ENCODE measurements at places on chromosomes 7 and 10.

- no peak for DNase-seq
Measured at GRCh38 chr10:133154411-133154810, 5.6 kb upstream of the KNDC1 start.

- DNase-seq = no peak
Measured at GRCh38 chr7:96418581-96418980, 96.7 kb upstream of the SLC25A13 start.

DNA sequence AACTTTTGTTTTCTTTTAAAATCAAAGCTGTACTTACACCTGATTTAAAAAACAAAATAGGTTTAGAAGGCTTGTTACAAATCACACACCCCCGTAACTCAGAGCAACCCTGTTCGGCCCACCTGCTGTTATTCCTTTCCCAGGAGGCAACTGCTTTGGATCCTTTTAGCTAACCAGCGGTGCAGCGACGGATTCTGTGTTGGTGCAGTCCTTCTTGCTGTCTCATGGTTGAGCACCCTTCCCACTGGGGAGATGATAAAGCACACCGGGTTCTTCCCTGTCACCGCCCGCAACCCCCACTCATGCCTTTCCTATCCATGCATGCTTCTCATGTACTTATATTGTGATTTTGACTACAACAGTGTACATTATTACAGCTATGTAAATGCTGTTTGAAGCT is 24.8 kb upstream of the MKI67 start:
- DNase-seq = no peak

- DNase-seq = no peak
Measured at GRCh38 chr7:45258533-45259226, 101.1 kb downstream of the RAMP3 start.

DNA sequence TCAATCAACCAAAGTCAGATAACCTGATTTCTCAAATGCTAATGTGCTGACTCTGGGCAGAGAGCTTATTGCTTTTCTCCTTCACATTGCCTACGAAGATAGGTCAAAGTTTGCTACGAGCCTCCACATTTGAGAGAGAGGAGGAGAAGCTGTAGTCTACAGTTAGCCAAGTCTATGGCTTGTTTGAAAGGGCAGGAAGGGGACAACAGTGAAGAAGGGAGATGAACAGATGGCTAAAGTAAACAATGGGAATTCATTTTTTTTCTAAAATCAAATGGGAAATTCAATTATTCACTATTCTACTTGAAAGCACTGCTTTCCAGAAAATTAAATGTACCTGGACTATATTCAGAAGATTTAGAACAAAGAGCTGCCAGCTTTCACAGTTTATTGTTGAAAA is 126.7 kb upstream of the C1QL3 start:
- DNase-seq = no peak

DNA sequence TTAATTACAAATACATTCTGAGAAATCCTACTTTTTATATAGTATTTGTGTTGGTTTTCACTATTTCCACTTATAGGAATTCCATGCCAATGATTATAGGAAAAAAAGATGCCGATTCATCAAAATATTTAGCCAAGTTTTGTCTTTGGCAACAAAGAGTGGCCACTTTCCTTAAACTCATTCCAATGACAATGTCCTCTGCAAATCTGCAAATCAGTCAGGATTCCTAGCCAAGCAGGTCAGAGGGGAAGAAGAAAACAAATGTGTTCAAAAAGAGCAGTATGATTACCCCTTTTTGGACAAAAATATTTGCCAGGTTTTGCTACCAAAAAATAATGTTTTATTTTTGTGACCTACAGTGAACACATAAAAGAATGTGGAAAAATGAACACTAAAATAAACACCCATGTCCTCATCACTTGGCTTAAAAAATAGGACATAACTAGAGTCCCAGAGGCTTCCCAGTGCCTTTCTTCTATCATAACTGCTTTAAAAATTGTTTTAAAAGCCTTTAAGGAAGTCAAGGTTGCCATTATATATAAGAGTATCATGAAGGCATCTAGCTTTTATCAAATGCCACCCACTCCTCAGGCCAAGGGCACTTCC is 125.9 kb downstream of the ADAM12 start:
- DNase-seq = no peak

GRCh38 chr10:122290334-122290733 is 19.2 kb downstream of the BTBD16 start:
- no peak for DNase-seq

- no peak for DNase-seq
Measured at GRCh38 chr10:103706047-103706446, 149.3 kb downstream of the SH3PXD2A start.

- DNase-seq = no peak
Measured at GRCh38 chr7:140009735-140010134, 53.0 kb downstream of the PARP12 start.

- DNase-seq = no peak
Measured at GRCh38 chr7:48938539-48939295, 14.4 kb downstream of the CDC14C start.

DNA sequence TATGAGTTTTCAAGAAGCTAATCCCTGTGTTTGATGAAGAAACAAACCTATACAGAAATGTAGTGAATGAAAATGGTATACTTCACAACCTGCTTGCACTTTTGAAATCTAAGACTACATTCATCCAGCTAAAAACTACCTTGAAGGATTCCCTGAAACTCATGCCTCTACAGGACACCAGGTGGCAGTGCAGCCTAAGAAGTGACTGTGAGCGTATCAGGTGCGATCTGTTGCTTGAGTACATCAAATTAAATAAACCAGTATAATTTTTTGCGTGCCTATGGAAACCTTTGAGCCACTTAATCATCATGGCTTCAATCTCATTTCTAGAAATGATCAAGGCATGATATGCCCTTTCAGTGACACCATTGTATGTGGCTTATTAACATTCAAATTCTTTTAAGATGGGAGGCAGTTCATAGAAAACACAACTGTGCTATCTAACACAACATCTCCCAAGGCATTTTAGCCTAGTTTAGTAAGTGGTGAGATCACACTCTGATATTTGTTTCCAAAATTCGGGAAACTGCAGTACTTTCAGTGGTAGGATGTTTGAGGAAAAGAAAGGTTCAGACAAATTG is 57.4 kb downstream of the PPP1R17 start:
- no peak for DNase-seq

GRCh38 chr7:2641406-2642393 is 9.9 kb downstream of the TTYH3 start:
- DNase-seq = no peak

DNA sequence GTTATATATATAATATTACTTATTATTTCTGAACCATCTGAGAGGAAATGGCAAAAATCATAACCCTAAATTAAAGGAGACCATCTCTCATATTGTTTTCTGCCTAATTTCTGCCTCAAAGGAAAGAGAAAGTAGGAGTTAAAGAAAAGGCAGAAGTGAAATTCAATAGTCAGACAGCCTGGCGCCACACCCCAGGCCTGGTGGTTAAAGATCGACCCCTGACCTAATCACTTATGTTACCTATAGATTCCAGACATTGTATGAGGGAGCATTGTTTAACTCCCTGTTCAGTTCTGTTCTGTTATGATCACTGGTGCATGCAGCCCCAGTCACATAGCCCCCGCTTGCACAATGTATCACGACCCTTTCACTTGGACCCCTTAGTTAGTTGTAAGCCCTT is 24.9 kb upstream of the CHST3 start:
- no peak for DNase-seq

GRCh38 chr7:134667899-134668298 is 21.2 kb downstream of the BPGM start:
- no peak for DNase-seq

DNA sequence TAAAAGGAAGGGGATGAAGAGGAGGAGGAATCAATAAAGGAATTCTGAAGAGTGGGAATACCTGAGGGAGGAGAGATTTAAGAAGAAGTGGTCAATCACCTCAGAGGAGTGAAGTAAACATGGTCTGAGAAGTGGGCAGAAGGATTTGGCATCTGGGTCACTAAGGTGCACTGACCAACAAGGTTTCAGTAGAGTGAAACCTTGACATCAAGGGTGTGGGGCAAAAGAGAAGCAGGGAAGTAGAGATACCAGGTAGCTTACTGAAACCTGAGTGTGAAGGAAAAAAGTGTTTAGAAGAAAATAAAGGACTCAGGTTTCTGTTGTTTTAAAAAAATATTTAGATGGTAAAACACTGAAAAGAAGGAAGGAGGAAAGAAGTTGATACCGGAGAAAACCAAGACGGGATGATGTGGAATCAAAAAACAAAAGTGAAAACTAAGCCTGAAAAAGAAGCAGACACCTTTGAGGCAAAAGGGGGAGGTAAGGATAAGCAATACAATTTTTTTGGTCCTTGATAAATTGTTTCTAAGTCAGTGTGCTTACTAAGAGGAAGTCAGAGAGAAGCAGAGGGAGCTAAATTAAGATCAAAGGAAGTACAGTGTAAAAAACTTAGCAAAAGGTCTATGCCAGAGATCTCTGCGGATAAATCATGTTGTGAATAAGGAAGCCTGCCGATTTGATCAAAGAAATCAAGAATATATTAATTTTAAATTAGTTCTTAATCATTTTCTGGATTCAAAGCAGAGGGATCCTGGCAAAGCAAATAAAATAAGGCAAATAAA is 137.2 kb upstream of the GPR22 start:
- no peak for DNase-seq

GRCh38 chr7:72244826-72245398 is 167.2 kb downstream of the CALN1 start:
- no peak for DNase-seq

- DNase-seq = no peak
Measured at GRCh38 chr7:47285860-47286491, 295.9 kb downstream of the TNS3 start.

DNA sequence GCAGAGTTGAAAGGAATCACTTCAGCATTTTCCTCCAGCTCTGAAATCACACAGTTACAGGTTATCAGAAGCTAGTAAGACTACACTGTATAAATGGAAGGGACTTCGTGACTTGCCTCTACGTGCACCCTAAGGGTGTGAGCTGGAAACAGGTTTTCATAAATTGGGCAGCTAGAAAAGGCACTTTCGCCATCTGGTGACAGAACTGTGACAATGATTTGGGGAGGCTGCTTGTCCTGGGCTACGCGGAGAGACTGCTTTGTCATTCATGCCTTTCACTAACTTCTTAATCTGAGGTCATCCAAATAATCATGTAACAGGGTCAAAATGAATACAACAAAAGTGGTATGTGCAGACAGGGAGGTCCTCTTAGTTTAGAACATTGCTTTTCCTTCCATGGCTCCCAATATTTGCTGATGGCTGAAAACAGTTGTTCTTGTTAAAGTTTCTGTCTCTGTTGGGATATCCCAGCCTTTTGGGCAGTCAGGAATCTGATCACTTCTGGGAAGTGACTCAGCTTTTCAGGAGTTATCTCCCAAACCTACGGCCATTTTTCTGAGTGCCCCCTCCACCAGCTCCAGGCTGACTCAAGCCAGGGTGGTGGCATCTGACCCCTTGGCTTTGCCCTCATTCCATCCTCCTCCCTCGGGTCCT is 17.8 kb downstream of the VWC2 start:
- DNase-seq = no peak

GRCh38 chr10:119296703-119297102 is 89.3 kb downstream of the GRK5 start:
- no peak for DNase-seq

DNA sequence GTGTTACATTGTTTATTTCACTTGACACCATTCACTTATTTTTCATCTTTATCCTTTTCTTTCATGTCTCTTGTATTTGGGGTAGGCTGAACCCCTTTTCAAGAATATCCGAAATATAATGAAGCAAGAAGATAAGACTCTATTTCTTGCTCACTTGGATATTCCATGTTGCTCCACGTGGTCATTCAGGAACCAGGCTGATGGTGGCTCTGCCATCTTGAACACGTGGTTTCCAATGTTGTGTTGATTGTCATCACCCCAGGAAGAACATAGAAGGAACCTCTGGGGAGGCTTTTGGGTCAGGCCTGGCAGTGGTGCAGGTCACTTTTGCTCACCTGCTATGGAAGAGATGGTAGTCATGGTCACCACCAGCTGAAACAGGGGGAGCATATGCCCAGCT is 9.3 kb upstream of the GALNTL5 start:
- no peak for DNase-seq

GRCh38 chr7:521221-522070 is 1.8 kb upstream of the PDGFA start:
- DNase-seq = no peak

GRCh38 chr7:45570797-45571196 is 3.4 kb upstream of the ADCY1 start:
- DNase-seq = no peak

- DNase-seq = no peak
Measured at GRCh38 chr10:31582365-31583052, 263.5 kb downstream of the ZEB1 start.

DNA sequence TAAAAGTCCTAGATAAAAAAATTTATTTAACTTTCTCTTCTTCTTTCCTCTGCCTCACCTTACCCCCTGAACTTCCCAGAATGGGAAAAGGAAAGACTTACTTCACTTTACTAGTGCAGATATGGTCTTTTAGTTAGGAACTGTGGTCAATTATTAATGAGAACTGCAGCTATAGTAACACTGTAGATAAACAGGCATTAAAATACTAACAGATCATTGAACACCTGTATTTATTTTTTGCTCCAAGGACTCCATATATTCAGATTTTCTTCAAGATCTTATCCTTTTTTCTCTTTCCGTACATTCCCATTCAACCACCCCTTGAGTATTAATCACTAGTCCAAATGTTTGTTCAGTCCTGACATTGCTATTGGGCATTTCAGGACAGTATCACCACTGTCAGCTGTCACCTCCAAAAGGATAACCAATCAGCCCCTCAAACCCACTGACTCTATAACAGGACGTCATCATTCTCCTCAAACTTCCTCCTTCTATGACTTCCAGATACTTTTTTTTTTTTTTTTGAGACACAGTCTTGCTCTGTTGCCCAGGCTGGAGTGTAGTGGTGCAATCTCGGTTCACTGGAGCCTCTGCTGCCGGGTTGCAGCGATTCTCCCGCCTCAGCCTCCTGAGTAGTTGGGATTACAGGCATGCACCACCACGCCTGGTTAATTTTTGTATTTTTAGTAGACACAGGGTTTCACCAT is 4.2 kb downstream of the CPVL start:
- DNase-seq = no peak

DNA sequence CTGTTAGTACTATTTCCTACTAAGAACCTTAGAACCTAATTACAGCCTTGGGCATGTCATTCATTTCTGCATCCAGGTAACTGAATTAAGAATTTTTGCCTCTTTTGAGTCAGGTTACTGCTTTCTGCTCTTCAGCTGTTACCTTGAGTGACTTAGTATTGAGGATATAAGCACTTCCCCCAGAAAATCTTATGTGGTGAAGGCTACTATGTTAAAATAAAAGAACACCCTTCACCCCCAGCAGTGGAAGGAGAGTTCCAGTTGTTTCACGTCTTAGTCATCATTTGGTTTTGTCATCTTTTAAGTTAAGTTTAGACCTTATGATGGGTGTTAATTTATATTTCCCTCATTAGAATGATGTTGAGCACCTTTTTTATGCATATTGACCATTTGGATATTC is 82.8 kb downstream of the GLCCI1 start:
- DNase-seq = no peak

DNA sequence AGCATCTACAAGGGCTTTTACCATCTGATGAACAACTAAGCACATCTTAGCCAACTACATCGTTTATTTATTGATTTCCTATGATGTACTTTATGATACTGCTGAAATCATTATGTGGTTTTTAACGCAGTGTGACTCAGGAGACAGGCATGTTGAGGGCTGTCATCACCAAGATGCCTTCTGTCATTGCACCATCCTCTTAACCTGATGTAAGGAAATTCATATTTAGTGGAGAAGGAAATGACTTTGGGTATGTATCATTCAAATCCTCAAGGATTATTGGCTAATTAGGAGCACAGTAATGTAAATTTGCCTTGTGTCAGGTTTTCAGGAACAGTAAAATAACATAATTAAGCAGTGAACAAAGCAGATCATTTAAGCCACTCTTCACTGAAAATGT is 138.5 kb upstream of the MGMT start:
- DNase-seq = no peak

- no peak for DNase-seq
Measured at GRCh38 chr7:85103357-85103756, 83.5 kb downstream of the SEMA3D start.
